ENCODE measurements at places on chromosomes 4 and X. TPM values are rescaled to one million over a fixed set of nuclear protein-coding genes. Genes with fewer than 3 reads are reported as not detected.

DNA sequence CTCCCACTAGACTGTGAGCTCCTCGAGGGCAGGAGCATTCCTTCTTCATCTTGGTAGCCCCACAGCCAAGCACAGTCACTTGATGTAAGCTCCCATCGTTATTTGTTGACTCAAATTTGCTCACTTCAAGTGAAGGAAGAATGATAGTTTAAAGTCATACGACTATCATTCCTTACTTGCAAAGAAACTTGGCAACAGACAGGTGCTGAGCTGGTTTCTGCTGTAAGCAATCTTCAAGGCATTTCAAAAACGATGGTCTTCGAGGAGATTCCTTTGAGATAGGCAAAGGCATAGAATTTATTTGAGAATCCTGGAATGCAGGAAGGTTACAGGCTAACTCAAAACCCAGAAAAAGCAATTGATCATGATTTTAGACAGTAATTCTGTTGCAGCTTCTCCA lies 64.8 kb downstream of the QDPR start:
- H3K4me3 ChIP-seq, result no peak overlapping the region
- H3K36me3 ChIP-seq, result no peaks in the 10 kb centered on the region
- no peak overlapping the region for H3K27ac ChIP-seq
- H3K27me3 ChIP-seq, result no peaks in the 10 kb centered on the region

The GPR78 gene
- not detected for total RNA-seq

The MAGEA8 gene
- total RNA-seq, result not detected

DNA sequence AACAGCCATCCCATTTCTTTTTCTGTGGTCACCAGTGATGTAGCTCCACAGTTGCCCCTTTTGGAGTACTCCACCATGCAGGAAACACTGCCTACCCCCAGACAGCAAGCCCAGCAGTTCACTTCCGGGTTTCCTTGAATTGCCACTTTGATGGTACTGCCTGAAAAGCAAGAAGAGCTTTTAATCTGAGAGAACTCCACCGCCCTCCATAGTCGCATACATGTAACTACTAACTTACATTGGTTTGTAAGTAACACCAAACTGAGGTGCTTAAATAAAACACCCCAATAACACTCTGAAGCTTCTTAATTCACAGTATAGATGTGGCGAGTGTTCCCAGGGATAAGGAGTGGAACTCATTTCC lies 53.6 kb upstream of the HPSE start:
- no peaks in the 10 kb centered on the region for H3K36me3 ChIP-seq
- no peak for DNase-seq
- H3K4me3 ChIP-seq, result no peak overlapping the region
- peak overlapping the region; percentile 86 for H3K27ac ChIP-seq

- H3K36me3 ChIP-seq, result peaks cover 29% of the 10 kb centered on the region
- H3K4me3 ChIP-seq, result peak overlapping the region; percentile 93
- H3K4me1 ChIP-seq, result peaks cover 4% of the 10 kb centered on the region
- no peak for DNase-seq
These were observed 706 bp upstream of the CSTF2 start for GRCh38 chrX:100819534-100819836.

- DNase-seq, result no peak
- no peak within 1 kb of the TSS for H3K27ac ChIP-seq
- H3K4me1 ChIP-seq, result no peaks in the 10 kb centered on the region
- no peaks in the 10 kb centered on the region for H3K27me3 ChIP-seq
These were observed at the start of gene LINC00632 for GRCh38 chrX:140709421-140709846. Gene LINC00632 (plus strand): TSS chrX:140709759.

DNA sequence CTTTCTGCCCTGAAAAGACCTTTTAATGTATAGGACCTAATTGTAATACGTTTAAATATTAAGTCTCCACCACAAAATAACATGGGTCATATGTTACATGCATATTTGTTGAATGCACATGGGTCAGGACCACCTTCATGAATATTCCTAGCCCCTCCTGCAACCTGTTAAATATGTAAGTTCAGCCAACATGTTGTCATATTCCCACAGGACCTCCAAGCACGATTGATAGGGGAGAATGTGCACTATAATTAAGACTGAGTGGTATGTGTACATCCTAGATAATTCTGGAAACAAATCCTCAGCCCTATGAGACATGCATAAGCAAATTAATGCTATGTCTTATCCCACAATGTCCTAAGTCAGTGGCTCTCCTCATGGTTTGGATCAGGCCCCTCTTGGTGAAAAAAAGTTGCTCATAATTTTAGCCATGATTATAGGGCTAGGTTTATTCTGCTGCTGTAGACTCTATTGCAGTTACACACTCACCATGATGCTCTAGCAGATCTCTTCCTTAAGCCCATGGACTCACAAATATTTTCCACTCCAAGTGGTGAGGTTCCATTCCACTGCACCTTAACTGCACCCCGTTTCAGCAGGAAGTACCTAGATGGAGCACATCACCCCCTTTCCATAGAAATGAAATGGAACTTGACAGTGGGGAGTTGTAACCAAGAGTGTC lies 10.2 kb downstream of the TIGD2 start:
- H3K36me3 ChIP-seq, result no peaks in the 10 kb centered on the region
- H3K27ac ChIP-seq, result no peak overlapping the region
- DNase-seq, result no peak
- H3K4me3 ChIP-seq, result no peak overlapping the region

The NPY5R gene
- total RNA-seq, result not detected

The ZNF157 gene
- total RNA-seq, result 1.2 TPM

DNA sequence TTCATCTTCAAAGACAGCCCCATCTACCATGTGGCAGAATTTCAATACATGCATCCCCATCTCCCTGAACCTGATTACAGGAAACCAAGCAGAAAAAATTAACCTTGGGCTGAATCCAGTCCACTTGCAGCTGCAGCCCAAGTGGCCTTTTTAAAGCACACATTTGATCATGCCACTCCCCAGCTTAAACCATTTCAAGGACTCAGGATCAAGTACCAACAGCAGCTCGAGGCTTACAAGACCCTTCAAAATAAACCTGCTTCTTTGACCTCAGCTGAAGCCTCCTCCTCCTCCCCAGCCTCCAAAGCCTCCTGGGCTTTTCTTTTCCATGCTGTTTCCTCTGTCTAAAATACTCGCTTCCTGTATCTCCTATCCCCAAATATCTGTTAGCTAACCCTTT lies 50.7 kb upstream of the KIT start:
- H3K36me3 ChIP-seq, result no peaks in the 10 kb centered on the region
- no peak overlapping the region for H3K4me3 ChIP-seq
- no peaks in the 10 kb centered on the region for H3K4me1 ChIP-seq
- peaks cover 2% of the 10 kb centered on the region for H3K27me3 ChIP-seq
- H3K27ac ChIP-seq, result no peak overlapping the region

The CXCL3 gene
- not detected for total RNA-seq

The REELD1 gene
- 2.6 TPM for total RNA-seq

The TLR8 gene
- 0.22 TPM for total RNA-seq

DNA sequence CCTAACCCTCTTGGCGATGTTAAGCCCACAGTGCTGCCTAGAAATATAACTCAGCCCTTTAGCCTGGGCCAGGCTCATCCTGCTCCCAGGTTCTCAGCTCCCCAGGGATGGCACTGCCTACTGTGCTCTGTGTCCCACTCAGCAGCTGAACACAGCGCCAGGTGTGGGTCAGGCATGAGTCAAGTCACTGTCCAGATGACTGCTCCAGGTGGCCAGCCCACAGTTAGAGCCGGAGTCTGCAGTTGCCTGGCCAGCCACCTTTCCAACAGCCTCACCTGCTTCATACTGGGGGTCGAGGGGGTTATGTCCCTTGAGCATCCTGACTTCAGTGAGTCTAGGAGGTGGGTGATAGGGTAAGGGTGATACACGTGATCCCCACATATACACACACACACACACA lies 48.4 kb downstream of the TBC1D14 start:
- H3K27me3 ChIP-seq, result no peaks in the 10 kb centered on the region
- DNase-seq, result no peak
- H3K4me1 ChIP-seq, result peaks cover 18% of the 10 kb centered on the region
- no peak overlapping the region for H3K4me3 ChIP-seq
- no peak overlapping the region for H3K27ac ChIP-seq

DNA sequence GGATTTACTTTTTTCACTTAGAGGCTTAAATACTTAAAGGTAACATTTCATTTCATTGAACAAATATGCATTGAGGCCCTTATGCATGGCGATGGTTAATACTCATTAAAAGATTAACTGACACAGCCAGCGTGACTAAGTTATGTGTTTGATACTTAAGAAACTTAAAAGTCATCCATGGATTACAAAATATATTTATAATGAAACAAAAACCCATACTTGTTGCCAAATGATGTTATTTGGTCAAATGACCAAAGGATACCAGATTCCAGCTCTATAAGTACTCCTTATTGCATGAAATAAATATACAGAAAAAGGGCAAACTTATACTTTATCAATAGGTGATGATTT lies 26.7 kb downstream of the ZNF330 start:
- no peak overlapping the region for H3K4me3 ChIP-seq
- no peaks in the 10 kb centered on the region for H3K4me1 ChIP-seq
- H3K27me3 ChIP-seq, result no peaks in the 10 kb centered on the region
- no peaks in the 10 kb centered on the region for H3K36me3 ChIP-seq

- H3K27ac ChIP-seq, result peak overlapping the region; percentile 22
- H3K36me3 ChIP-seq, result peaks cover 8% of the 10 kb centered on the region
These were observed 48.7 kb downstream of the STAG2 start for GRCh38 chrX:124010157-124010556.

The PDE6B gene
- total RNA-seq, result 15.0 TPM

- H3K27me3 ChIP-seq, result no peaks in the 10 kb centered on the region
- H3K27ac ChIP-seq, result no peak overlapping the region
- no peaks in the 10 kb centered on the region for H3K4me1 ChIP-seq
- no peak for DNase-seq
These were observed 97.2 kb downstream of the BLTP1 start for GRCh38 chr4:122249357-122249756.

DNA sequence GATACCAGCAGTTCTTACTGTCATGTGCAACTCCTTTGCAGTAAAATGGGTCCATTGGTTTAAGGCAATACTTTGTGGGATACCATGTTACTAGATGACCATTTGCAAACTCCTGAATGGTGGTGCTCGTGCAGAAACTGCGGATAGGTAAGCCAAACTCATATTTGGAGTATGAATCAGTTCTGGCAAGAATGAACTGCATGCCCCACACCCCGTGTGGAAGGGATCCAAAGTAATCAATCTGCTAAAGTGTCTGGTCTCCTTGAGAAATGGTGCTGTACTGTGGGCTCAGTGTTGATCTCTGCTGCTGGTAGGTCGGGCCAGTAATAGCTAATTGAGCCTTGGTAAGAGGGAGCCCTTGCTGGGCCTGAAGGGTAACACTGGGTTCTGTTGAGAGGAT lies 4.2 kb upstream of the TAB3 start:
- H3K27ac ChIP-seq, result no peak overlapping the region
- no peak for DNase-seq

GRCh38 chr4:186118582-186118981 lies 14.1 kb downstream of the FAM149A start:
- no peak overlapping the region for H3K27ac ChIP-seq
- no peaks in the 10 kb centered on the region for H3K36me3 ChIP-seq
- no peaks in the 10 kb centered on the region for H3K4me1 ChIP-seq
- peaks cover 20% of the 10 kb centered on the region for H3K27me3 ChIP-seq
- DNase-seq, result no peak

DNA sequence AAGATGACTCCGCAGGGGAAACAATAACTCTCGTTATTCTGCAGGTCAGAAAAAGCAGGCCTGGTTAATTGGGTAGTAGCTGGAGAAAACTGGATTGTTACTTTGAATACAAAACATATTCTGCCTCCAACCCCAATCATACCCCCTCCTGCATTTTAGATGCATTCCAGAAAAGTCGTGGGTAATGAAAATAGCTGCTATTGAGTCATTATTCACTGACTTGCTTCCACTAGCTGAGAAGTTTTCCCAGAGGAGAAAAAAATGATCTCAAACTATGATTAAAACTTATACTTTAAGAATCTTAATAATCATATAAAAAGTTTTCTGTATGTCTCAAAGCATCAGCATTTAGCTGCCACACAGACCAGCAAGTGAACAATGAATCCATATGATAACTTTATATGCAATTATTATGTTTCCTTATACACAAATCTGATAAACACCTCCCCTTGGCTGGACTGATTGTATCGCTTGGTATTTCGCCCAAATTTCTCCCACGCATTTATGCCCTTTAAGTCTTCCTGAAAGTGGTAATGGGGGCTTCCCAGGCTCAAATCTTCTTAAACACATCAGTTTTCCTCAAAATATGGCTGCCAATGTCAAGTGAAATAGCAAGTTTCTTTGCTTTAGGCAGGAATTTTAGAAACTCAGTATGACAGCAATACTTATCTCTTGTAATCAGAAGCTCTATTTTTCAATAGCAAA lies 181.0 kb downstream of the LDB2 start:
- H3K4me3 ChIP-seq, result no peak overlapping the region
- no peak for DNase-seq
- H3K36me3 ChIP-seq, result no peaks in the 10 kb centered on the region
- H3K4me1 ChIP-seq, result no peaks in the 10 kb centered on the region

GRCh38 chr4:183360161-183360919 lies 38.1 kb upstream of the CLDN24 start:
- no peaks in the 10 kb centered on the region for H3K4me1 ChIP-seq
- H3K27me3 ChIP-seq, result no peaks in the 10 kb centered on the region
- DNase-seq, result no peak

- no peak for DNase-seq
- no peak overlapping the region for H3K27ac ChIP-seq
- H3K27me3 ChIP-seq, result peaks cover 3% of the 10 kb centered on the region
These were observed 114.0 kb downstream of the FHIP1A start for GRCh38 chr4:151522866-151523519.

The HTN3 gene
- total RNA-seq, result not detected

The ZRSR2 gene
- 19.8 TPM for total RNA-seq

The ZDHHC9 gene
- total RNA-seq, result 4.2 TPM

DNA sequence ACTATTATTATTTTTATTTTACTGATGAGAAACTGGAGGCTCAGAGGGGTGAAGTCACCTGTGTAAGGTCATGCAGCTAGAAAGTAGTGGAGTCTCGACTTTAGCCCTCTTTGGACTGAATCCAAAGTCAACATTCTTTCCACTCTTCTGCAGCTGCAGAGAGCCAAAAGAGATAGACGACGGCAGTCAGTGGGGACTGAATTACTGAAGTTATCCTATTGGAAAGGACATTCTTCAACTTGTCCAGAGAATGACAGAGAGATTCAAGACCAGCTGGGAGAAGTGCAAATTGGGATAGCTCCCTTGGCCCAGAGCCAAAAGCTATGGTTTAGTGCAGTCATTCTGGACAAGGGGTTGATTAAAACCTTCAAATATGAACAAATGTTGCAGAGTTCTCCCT lies 42.5 kb downstream of the VGLL1 start:
- H3K4me3 ChIP-seq, result no peak overlapping the region
- DNase-seq, result no peak
- H3K27me3 ChIP-seq, result no peaks in the 10 kb centered on the region
- no peak overlapping the region for H3K27ac ChIP-seq
